Activated T-helper 1 cell treated with Interleukin-2 at 50 U/mL for 16 hours (primary cell): ENCODE measurements at places on chromosomes 3 and 15.

- DNase-seq = no peak
Measured at GRCh38 chr3:162142511-162142910, 645.9 kb downstream of the OTOL1 start.

DNA sequence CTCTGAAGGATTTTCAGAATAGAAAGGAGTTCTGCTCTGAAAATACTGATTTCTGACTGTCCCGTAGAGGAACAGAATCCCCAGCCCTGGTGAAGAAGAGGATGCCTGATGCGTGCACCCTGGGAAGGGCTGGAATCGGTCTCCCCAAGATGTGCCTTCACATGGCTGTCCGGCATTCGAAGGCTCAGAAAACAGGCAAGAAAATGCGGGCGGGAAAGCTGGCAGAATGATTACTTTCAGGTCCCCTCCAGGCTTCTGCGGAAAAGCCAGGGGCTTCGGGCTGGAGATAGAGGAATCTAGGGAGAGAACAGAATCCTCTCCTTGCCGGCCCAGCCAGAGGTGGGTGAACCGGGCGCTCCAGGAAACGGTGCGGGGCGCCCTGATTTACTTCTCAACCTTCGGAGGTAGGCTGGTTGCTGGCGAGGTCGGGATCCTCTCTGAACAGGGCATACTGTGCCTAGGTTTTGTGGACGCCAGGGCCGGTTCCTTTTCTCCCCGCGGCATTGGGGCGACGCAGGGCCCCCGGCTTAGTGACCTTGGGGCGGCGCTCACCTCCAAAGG, 2.5 kb downstream of the FOXL2NB start:
- DNase-seq = no peak

GRCh38 chr3:133620066-133620784, 41.5 kb downstream of the TOPBP1 start:
- no peak for DNase-seq

- no peak for DNase-seq
Measured at GRCh38 chr3:66297260-66297873, 76.6 kb downstream of the SLC25A26 start.

GRCh38 chr3:123083383-123084124, 16.7 kb downstream of the PDIA5 start:
- no peak for DNase-seq

- DNase-seq = no peak
Measured at GRCh38 chr3:178658694-178659325, 122.6 kb downstream of the KCNMB2 start.

DNA sequence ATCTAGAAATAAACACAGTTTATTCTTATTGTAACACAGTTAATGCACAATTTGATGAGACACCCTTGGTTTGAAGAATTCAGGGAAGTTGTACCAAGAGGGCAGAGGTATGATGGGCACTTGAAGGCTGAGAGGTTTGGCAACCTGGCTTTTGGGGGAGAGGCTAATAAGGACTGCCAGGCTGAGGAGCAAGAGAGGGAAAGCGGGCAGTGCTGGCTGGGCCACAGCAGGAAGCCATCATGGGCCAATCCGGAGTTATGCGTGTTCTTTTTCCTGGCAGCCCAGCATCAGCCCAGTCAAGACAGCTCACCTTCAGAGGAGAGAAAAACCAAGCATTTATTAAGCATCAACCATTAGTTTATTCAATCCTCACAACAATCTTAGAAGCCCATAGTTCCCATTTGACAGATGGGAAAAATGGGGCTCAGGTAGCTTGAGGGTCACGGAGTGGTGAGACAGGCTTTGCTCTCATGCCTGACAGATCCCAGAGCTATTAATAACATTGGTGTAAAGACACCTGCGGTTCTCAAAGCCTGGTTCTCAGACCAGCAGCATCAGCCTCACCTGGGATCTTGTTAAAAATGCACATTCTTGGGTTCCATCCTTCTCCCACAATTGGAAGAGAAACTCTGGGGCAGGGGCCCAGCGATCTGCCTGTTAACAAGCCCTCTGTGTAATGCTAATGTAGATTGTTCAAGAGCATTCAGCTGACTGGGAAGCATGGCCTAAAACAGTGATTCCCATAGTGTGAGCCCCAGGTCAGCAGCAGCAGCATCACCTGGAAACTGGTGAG, 183.7 kb downstream of the NTRK3 start:
- no peak for DNase-seq

GRCh38 chr3:195337747-195338146, 66.8 kb upstream of the XXYLT1 start:
- no peak for DNase-seq
